NCI-H1048 (cell line): ENCODE measurements at places on chromosomes 5 and 9.

DNA sequence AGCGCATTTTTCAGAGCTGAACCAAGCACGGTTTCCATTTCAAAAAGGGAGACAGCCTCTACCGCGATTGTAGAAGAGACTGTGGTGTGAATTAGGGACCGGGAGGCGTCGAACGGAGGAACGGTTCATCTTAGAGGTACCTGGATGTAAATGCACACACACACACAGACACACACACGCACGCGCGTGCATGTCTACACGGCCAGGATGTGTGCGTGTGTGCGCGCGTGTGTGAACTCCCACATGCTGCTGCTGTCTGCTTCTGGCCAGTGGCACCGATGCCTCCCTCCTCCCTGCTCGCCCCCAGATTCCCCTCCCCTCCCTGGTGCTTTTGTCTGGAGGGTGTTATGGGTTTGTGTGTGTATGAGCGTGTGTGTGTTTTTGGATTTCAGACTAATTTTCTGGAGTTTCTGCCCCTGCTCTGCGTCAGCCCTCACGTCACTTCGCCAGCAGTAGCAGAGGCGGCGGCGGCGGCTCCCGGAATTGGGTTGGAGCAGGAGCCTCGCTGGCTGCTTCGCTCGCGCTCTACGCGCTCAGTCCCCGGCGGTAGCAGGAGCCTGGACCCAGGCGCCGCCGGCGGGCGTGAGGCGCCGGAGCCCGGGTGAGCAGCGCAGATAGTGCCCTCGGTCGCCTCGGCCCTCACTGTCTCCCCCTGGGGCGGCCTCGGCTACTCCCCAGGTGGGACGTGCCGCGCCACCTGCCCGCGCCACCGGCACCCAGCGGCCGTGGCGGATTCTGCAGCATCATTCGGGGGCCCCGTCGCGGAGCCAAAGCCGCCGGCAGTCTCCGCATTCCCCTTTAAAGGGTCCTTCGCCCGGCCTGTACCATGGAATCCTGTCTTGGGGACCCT, at the start of gene NTRK2:
Gene NTRK2, plus strand, starts transcription at position 442 of the 850 bp plus-strand sequence. CDS start 1,020 bp downstream, outside the sequence.
- no peak for DNase-seq

GRCh38 chr5:146185161-146185560, 2.7 kb upstream of the LARS1 start:
- DNase-seq: no peak

- no peak for DNase-seq
Observed at GRCh38 chr5:160697281-160697680, 154.7 kb downstream of the ATP10B start.

GRCh38 chr5:82813861-82814260, 263.3 kb downstream of the TMEM167A start:
- no peak for DNase-seq

DNA sequence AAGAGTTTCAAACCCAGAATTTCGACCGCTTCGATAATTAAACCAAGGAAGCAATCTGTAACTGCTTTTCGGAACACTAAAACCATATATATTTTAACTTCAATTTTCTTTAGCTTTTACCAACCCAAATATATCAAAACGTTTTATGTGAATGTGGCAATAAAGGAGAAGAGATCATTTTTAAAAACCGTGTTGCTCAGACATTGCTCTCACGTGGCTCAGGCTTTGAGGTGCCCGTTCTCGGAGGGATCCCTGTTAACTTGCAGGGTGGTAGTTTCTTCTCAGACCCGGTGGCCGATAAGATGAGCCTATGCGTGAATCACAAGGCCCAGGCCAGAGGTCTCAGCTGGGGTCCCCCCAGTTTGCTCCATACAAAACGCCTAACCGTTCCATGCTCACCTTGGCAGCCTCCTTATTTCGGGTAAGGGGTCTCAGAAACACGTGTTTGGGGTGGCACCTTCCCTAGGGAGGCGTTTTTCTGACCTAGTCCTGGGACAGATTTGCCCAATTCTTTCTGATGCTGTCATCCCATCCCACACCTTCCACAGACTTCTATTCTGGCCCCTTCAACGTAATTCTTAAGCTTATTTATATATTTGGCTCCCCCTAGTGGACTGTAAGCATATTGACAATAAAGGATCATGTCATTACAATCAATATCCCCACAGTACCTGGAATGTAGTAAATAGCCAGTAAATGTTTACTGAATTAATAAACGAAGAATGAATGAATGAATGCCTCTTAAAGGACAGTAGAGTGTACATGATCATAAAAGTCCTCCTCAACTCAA, 48.1 kb downstream of the THBS4 start:
- DNase-seq: peak; percentile 50

DNA sequence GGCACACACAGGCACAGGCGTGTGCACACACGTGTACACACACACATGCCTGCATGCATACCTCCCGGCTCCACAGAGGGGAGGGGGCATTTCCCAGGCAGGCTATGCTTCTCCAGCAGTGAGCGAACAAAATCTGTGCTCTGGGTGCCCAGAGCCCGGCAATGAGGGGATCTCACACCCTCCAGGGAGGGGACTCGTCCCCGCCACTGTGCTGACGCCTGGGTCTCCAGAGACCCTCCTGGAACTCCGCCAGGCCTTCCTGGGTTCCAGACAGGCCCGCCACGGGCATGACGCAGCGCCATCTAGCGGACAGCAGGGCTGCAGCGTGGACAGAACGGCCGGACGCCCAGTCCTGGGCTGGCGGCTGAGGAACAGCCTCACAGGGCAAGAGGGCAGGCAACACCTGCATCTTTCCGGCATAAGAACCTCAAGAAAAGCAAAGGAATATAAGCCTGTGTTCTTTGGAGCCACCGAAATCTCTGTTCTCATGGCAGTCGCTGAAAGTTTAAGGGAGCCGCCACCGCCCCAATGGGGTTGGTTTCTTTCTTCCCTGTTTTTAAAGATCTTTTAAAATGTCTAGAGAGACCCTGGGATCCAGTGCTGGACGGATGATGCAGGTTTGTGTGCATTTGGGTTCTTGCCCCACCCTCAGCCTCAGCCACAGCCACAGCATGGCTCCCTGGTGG, 135.6 kb upstream of the PPP1R26 start:
- DNase-seq: no peak

GRCh38 chr5:163451489-163451888, 8.4 kb downstream of the NUDCD2 start:
- no peak for DNase-seq

DNA sequence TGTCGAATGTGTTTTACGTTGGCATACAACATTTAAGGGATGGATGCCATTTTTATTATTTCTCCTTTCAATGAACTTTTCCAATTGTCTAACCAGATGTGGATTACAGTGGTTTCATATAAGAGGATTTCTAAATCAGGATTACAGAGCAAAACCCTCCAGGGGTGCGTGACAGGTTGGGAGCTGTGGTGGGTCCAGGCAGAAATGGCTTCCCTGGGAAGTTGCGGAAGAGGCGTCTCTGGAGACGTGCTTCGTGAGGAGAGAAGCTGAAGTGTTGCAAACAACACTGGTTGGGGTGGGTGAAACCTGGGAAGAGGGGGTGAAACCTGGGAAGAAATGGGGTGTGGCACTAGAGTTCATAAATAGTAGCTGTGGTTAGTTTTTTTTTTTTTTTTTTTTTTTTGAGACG, 4.5 kb upstream of the RPL26L1 start:
- no peak for DNase-seq

- DNase-seq: no peak
Observed at GRCh38 chr9:3736161-3736560, 210.4 kb upstream of the RFX3 start.

DNA sequence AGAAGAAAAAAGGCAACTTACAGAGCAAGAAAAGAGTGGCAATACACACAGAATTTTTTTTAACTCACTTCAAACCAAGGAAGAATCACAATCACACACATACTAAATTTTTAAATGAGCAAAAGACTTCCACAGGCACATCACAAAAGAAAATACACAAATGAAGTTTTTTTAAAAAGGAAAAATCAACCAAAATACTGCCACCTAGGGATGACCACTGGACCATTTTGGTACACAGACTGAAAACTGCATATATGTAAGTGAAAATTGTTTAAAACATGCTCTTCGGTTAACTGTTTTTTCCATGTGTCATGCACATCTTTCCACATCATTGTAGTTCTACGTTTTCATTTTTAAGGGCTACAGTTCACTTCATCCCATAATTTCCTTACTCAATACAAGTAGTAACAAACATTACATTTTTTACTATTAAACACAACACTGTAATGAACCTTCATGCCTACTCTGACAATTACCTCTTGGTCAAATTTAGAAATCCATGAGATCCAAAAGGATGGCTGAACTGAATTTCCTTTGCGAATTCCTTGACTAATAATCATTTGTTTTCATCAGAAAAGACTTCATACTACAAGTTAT, 79.0 kb downstream of the FBXW11 start:
- DNase-seq: no peak

DNA sequence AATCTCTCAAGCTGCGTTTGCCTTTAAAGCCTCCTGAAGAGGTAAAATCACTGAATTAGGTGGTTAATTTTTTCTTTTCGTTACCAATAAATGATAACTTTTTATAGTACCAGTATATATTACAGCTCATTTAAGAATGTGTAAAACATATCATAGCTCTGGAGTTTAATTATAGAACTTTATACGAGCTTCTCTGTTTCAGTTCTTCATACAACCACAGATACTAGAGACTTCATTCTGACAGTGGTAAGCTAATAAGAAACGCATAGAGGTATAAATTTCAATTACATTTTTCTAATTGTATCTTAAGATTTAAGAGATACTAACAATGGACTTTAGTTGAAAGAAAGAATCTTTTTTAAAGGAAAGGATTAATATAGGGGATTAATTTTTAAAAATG, 73.9 kb downstream of the PBX3 start:
- DNase-seq: no peak

DNA sequence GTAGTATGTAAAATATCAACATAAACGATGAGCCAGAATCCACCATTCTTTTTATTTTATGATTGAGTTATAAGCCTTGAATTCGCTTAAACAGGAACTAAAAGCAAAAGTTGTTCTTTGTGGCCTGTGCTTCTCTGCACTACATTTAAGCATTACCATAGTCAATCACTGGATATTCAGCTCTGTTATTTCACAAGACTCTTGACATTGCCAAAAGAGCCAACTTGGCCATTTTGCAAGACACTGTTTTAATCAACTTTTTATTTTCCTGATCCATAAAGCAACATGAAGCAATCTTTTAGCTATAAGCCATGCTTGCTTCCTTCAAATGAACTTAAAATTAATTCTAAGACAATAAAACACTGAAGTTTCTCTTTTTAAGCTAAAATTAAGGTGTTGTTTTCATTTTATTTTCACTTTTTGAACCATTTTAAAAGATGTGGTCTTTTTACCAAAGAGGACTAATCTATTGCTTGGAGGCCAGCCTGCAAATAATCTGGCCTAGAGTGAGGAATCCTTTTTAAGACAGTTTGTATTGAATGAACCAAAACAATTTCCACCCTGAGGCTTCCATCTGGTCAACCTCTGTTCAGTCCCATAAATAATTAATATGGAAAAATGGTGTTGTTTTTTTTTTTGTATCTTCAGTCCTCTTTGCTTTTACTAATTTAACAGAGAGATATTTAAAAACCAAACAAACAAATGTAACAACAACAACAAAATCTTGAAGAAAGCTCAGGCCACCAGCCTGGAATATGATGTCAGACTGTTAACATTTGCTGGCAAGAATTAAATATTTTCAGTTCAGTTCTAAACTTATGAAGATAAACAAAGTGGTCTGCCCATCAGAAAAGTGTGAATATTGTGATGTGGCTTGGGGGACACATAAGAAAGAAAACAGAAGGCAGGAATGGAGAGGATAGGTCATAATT, 274.4 kb downstream of the MARCHF11 start:
- DNase-seq: no peak

- DNase-seq: no peak
Observed at GRCh38 chr9:23621924-23622323, 204.1 kb downstream of the ELAVL2 start.

GRCh38 chr5:107937651-107938355, 267.1 kb upstream of the EFNA5 start:
- no peak for DNase-seq

GRCh38 chr9:137423514-137424291, 510 bp downstream of the NOXA1 start:
- no peak for DNase-seq

DNA sequence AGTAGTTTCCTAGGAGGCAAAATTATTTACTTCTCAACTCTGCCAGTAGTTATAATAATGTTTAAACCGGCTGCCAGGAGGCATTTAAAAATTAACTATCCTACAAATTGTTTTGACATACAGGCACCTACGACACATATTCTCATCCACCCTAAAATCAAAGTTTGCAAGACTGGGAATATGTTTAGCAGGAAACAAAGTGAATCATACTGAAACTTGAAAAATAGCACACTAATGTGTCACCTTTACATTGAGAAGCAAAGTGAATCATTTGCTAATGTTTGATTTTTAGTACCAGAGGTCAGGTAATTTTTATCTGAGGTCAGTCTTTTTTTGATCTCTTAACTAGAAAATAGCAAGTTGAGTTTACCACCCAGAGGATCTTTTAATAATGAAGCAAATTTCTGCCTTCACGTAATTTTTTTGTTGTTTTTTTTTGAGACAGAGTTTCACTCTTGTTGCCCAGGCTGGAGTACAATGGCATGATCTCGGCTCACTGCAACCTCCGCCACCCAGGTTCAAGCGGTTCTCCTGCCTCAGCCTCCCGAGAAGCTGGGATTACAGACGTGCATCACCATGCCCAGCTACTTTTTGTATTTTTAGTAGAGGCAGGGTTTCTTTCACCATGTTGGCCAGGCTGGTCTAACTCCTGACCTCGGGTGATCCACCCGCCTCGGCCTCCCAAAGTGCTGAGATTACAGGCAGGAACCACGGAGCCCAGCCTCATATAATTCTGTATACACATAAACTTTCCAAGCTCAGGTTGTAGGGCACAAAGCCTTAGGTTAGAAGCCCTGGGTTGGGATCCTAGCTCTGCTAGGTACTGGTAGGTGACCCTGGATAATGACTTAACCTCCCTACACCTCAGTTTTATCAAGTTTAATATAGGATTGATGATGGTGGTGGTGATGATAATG, 124.3 kb downstream of the UGCG start:
- no peak for DNase-seq

GRCh38 chr9:111897601-111898137, 1.1 kb downstream of the UGCG start:
- no peak for DNase-seq

- DNase-seq: no peak
Observed at GRCh38 chr5:11928909-11929308, 24.7 kb upstream of the CTNND2 start.
